HTR-8/SVneo (cell line): ENCODE measurements at places on chromosomes 16 and 17.
A peak's percentile ranks its signal among the peaks of the same experiment; 100 is the strongest.

DNA sequence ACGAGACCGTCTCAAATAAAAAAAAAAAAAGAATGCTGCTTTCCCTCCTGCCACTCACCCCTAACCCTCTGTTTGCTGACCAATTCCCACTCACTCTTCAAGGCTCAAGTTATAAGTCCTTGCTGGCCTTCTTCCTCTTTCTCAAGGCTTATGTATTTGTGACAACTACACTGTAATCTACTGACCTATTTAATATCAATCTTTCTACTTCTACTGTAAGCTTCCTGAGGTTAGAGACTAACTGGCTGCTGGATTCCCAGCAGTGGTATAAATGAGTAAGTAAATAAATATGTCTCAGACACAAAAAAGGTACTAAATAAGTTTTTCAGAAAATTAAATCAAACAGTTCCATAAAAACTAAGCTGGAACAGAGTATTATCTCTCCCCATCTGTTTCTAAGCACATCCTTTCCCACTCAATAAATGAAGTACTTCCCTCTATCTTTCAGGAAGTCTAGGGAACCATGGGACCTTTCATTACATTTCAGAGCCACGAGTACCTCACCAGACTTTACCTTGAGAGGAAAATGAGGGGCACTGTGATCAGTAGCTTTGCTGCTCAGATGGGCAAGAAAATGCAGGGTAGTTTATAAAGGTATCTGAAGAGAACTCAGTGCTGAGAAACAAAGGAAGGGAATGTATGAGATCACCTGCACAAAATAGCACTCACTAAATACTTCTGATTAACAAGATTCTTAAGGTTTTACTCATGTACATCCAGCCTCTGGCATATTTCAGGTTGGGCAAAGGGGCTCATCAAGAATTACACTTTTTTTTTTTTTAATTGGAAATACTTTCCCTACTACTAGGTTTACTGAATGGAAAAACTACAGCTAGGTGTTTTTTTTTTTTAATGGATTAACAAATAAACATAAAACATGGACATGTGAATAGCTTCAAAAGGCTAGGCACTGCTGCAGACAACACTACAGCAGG lies 10.8 kb downstream of the SSH2 start:
- no peak for DNase-seq

DNA sequence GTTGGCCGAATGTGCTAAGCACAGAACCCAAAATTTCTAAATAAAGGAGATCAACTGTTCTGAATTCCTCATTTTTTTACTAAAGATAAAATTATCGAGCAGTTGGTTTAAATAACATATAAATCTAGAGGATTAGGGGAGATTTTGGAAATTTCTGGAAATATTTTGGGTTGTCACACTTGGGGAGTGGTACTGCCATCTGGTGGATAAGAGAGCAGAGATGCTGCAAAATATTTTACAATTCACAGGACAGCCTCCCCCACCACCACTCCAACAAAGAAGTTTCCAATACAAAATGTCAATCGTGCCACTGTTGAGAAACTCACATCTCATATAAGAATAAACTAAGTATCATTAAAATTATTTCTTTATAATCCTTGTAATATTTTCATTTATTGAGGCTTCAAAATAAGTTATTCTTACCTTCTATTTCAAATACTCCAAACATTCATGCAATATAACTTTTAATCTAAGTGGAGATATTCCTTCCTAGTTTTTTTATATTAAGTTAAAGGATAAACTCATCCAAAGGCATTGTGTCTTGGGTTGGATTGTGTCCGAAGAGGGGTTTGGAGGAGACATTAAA lies 17.0 kb upstream of the ABCA8 start:
- peak; percentile 27 for DNase-seq

- no peak for DNase-seq
These were observed 133.0 kb upstream of the GSE1 start for GRCh38 chr16:85479972-85480726.

- DNase-seq = no peak
These were observed 34.5 kb downstream of the SIAH1 start for GRCh38 chr16:48350736-48351135.
